ENCODE measurements at places on chromosomes 7 and 10.

GRCh38 chr7:523347-524336 is 4.0 kb upstream of the PDGFA start:
- DNase-seq = no peak

GRCh38 chr7:140526787-140527664 is 47.7 kb upstream of the MKRN1 start:
- DNase-seq = peak; percentile 33

DNA sequence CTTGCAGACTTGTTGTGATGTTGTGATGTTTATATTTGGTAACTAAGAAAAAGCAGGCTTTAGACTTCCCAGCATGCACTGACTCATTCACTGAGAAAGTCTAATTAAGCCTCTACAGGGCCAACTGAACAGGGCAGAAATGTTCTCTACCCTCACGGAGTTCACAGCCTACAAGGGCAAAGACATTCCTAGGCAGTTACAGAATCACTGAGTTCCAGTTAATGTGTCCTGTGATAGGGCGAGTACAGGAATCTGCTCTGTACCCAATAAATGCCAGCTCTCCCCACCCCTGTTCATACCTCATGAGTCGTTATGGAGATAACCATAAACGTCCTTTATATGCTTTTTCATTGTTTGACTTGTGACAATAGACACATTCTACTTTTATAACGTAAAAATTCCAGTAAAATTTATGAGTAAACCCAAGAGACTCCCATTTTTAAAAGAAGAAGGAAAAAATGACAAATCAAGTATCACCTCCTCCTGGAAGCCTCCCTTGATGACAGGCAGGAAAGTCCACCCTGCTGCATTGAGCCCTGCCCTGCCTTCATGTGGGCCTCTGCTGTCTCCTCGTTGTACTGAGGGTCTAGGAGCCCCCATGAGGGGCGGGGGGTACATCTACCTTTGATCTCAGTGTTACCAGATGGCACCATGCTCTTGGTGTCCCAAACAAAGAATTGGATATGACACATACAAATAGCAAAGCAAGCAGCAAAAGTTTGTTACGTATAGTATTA is 14.3 kb downstream of the MUC12 start:
- DNase-seq = peak; percentile 31

GRCh38 chr10:63464402-63465292 is 1.1 kb downstream of the JMJD1C start:
- DNase-seq = peak; percentile 26

DNA sequence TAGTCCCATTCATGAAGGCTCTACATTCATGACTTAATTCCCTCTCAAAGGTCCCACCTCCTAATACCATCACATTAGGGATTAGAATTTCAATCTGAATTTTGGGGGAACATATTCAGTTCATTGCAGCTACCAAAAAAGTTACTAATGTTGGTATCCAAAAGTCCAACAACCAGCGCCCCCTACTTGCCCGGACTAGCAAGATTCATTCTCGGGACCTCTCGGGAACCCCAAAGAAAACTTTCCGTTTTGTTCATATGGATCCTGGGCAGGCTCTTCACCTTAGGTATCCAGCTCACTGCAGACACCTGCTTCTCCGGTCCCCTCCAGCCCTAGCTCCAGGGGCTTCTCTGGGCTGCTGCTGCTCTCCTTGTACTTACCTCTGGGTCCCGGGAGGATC is 8.9 kb upstream of the GRK5 start:
- DNase-seq = no peak

DNA sequence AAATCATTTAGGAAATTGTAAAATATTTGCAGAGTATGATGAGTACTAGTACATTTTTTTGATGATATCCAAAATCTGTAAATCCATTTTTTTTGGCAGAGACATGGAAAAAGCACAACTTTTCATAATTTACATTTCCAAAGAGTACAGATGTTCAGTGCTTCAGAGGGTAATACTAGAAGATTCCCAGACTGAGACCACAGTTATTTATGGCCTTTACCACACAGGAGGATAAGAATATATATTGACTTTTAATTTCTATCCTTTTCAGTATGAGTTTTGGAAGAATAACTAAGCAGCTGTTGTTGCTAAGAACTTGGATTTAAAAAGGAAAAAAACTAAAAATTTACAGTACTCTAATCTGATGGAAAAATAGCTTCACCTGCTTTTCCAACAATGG is 61.9 kb downstream of the HGF start:
- no peak for DNase-seq

- peak; percentile 33 for DNase-seq
These were observed 180.0 kb downstream of the PDE1C start for GRCh38 chr7:31890198-31890597.

DNA sequence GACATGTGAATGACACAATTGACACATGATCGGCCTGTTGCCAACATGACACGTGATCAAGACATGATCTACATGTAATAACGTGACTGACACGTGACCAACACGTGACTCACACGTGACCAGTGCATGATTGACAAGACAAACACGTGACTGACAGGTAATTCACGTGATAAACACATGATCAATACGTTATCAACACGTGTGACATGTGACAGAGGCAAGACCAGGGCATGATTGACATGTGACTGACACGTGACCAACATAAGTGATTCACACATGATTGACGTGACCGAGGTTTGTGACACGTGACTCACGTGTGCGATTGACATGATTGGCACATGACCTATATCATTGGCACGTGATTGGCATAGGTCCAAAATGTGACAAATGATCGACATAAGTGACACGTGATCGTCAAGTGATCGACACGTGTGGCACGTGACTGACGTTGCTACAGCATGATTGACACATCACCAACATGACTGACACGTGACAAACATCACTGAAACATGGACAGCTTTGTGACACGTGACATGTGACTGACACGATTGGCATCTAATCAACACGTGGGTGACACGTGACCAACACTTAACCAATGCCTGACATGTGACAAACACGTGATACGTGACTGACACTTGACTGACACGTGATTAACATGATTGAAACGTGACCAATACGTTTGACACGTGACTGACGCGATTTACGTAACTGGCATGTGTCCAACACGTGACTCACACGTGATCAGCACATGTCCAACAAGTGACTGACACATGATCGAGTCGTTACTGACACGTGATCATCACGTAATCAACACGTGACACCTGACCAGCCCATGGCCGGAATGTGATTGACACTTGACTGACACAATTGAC is 23.0 kb downstream of the CRPPA start:
- peak; percentile 5 for DNase-seq

DNA sequence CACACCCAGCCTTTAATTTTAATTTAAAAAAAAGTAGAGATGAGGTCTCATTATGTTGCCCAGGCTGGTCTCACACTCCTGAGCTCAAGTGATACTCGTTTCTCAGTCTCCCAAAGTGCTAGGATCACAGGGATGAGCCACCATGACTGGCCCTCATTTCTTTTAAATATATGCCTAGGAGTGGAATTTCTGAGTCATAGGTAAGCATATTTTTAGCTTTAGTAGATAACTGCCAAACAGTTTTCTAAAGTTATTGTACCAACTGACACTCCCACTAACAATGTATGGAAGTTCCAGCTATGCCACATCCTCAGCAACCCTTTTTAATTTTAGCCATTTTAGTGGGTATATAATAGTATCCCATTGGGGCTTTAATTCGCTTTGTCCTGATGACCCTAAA is 13.8 kb upstream of the PPIF start:
- peak; percentile 86 for DNase-seq

DNA sequence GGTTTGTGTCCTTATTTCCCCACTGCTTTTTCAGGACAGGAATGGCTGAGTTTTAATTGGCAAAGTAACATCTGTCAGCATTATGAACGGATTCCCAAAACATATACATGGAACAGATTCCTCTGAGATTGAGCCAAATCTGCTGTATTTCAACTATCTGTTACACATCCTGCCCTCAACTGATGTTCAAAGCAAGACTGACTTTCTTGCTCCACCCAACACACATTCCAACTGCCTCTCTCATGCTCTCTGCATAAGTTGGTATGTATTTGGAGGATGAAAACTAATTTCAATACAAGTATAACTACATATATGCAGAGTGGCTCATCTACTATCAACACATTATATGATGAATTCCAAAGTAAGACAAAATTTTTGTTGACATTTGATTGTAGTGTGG is 342.2 kb downstream of the GATA3 start:
- DNase-seq = peak; percentile 35

GRCh38 chr10:84907461-84908009 is 579.1 kb downstream of the CCSER2 start:
- DNase-seq = no peak

DNA sequence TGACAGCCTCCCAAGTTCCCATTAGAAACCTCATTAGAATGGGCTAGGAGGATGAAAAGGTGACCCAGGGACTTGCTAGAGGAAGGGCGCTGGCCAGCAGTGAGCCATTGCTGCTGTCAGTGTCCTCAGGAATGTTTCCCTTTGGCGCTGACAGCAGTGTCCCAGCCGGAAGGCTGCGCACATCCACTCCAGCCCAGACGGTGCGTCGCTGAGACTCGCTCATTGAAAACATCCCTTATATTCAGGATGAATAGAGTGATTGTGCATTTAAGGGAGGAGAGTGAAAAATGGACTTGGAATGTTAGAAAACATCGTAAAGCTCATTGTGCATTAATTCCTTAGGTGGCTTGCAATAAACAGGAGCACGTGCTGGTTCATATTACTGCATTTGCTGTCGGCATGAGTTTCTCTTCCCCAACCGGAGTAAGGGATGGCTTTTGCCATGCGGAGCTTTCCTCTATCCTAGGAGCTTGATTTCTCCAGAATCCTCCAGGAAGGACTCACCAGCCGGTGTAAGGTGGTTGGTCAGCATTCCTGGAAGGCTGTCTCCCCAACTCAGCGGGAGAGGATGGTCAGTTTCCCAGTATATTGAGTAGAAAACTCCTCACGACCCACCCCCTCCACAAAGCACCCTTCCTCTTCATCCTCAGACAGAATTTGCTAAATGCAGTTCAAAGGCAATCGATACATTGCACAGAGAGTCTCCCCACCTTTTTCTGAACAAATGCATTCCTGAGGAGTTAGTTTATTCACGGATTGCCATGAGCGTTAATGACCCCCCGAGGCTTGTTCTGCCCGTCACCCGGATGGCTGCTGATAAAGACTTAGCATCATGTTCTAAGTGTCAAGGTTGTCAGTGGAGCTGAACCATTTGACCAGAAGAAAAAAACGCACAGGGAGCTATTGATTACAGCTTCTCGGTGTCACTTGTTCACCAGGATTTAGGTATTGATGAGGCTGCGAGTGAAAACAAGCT is 201.8 kb downstream of the EBF3 start:
- no peak for DNase-seq

GRCh38 chr7:12731214-12731656 is 43.8 kb downstream of the ARL4A start:
- peak; percentile 36 for DNase-seq

GRCh38 chr7:47807756-47808155 is 140.5 kb downstream of the PKD1L1 start:
- DNase-seq = no peak

DNA sequence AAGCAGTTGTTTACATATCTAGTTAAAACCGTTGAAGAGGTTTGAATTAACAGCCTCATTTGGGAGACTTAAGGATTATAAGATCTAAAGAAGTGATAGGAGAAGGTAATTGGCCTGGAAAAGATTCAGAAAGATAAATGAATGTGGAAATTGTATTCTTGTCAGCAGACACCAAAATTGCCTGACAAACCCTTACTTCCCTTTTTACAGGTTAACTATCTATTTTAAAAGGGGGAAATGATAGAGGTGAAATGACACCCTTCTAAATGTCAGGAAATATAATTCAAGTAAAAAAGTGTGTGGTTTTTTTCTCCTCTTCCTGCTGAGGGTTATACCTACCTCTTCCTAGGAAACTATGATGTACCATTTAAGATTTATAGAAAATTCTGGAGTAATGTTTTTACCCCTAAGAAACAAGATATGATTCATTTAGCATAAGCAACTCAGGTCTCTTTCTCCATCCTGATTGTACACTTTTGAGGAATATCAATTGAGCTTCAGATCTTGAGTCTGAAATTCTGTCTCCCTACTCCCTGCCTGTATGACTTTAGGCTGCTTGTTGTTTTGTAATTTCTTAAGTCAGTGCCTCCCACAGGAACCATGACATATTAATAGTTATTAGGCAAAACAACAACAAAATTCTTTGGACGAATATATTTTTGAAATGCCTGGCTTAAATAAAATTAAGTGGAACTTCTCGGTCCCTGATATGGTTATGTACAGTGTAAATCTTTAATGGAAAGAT is 250.4 kb downstream of the RNLS start:
- DNase-seq = no peak

DNA sequence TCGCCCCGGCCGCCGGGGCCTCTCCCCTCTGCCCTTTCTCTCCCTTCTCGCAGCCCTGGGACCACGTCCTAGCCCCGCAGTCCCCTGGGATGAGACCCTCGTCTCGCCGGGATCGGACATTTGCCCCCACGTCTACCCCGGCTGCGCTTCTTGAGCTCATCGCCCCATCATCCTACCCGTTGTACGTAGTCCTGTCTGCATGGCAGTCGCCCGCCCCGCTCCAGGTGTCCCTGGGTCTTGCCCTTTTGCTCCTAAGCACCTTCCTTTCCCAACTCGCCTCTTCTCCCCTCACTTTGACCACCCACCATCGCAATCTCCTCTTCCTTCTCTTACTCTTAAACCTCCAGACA is 582 bp downstream of the TPST1 start:
- DNase-seq = no peak

DNA sequence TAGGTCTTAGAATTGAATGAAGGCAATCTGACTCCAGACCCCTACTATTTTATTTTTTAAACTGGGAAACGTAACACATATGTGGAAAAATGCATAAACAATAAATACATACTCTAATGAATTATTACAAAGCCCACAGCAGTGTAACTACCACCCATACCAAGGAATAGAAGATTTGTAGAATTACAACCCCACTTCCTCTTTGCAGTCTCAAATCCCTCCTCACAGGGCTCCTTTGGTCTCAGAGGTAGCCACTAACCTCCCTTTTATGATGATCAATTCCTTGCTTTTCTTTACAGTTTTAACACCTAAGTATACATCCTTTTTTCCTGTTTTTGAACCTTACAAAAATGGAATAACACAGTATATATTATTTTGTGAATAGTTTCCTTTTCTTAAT is 6.7 kb upstream of the CCDC126 start:
- no peak for DNase-seq

DNA sequence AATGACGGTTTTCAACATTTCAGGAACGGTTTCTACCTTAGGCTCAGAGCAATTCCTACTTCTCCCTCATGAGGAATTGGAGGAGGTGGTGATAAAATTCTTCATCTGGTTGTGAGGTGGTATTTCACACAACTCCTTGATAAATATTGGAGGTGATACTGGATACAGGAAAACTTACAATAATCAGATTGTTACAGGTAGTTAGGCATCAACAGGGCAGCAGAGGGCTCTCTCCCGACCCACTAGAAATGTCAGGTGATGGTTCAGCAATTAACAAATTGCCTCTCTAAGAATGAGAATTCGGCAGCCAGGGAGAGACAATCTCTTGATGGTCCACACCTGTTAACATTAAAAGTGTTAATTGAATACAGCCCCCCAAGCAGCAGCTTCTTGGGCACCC is 22.6 kb downstream of the ZNF786 start:
- no peak for DNase-seq

DNA sequence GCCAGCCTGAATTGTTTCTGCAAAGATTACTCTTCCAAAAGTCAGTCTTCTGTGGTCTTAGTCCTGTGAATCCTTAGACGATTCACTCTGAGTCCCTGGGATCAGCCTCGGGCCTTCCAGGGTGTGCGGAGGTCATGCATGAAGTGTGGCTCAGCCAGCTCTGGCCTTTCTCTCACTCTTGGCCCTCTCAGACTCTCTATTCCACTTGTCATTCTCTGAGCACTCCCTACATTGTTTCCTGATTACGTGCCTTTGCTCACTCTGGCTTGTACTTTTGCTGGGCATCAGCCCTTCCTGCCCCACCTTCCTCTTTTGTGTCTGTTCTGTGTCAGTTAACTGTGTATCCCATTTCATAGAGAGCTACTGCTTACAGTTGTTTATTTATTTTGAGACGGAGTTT is 36.0 kb downstream of the CCNY start:
- DNase-seq = no peak
